Activated CD4-positive, alpha-beta T cell treated with anti-CD3 and anti-CD28 coated beads, Interleukin-2, amount 50 U/mL, for 4 hours (primary cell): ENCODE measurements at places on chromosomes 4 and X.
A peak's percentile ranks its signal among the peaks of the same experiment; 100 is the strongest.

GRCh38 chr4:48739560-48740019 lies 40.5 kb downstream of the FRYL start:
- DNase-seq = no peak

- DNase-seq = no peak
Measured at GRCh38 chrX:150767475-150768131, 74.4 kb downstream of the MTMR1 start.

GRCh38 chrX:10904220-10904619 lies 206.9 kb upstream of the HCCS start:
- DNase-seq = no peak

GRCh38 chr4:107710493-107711459 lies 9.3 kb downstream of the PAPSS1 start:
- no peak for DNase-seq

GRCh38 chr4:104365618-104366017 lies 129.1 kb downstream of the CXXC4 start:
- DNase-seq = no peak

GRCh38 chr4:26568446-26568994 lies 15.4 kb upstream of the TBC1D19 start:
- DNase-seq = no peak

DNA sequence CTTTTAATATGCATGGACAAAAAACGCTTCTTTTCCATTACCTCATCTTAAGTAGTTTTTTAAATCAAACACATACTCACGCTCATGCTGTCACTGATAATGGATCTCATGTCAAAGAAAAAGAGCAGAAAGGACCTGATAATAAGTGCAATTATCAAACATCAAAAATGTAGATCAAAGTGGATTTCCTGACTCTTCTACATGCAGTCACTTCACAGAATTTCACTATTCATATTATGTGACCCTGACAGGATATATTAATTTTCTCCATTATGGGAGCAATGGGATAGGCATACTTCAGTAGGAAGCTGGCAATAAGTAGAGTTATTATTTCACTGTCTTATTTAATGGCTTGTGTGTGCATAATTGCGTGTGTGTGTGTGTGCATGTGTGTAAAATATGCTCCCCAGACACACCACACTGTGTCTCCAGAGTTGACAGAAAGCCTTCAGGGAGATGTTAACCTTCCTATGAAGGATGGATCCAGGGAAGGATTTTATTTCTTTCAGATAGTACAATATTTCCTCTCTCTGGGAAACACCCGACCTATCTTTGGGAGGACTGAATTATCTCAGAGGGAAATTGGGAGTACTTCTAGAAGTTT lies 445.2 kb downstream of the SH2D1A start:
- no peak for DNase-seq

- DNase-seq = no peak
Measured at GRCh38 chr4:159150821-159151390, 48.0 kb downstream of the RAPGEF2 start.

- DNase-seq = no peak
Measured at GRCh38 chr4:45750721-45751120, 373.1 kb downstream of the GABRG1 start.

GRCh38 chrX:34764852-34765361 lies 107.8 kb upstream of the TMEM47 start:
- DNase-seq = no peak

DNA sequence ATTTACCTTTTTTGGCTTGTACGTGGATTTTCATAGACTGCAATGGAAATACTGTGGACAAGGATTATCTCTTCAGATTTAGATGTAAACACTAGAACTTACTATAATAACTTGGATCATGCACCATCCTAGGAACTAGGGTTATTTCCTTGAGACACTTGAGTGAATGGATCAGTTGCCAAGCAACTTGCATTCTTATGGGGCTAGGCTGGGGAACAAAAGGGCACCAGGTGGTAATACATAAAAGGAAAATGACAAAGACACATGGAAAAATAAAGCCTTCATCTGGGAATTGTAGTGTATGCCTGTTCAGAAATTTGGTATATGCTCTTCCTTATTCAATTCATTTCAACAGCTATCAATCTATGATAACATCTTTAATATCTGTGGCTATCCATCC lies 247.1 kb downstream of the SPRY1 start:
- DNase-seq = no peak

DNA sequence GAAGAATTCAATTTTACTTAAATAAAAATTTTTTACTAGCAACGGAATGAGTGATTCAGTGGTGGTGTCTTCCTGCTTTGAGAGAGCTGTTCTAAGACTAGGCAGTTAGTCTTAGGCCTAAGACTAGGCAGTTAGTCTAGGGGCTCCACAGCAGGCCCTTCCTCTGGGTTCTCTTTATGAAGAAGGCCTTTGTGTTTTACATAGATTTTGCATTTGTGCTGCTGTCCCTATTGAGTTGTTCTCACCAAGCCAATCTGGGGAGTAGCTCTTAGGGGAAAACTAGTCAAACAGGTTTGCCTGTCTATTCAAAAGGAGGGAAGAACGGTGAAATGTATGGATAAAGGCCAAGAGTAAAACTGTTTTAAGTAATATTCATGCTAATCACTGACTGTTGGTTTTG lies 7.6 kb downstream of the UGT8 start:
- DNase-seq = no peak

GRCh38 chrX:1389181-1389992 lies 2.5 kb downstream of the SLC25A6 start:
- no peak for DNase-seq

GRCh38 chr4:75048208-75048879 lies 115.4 kb downstream of the PARM1 start:
- DNase-seq = no peak

GRCh38 chrX:105126201-105126600 lies 94.3 kb downstream of the TEX13A start:
- no peak for DNase-seq

DNA sequence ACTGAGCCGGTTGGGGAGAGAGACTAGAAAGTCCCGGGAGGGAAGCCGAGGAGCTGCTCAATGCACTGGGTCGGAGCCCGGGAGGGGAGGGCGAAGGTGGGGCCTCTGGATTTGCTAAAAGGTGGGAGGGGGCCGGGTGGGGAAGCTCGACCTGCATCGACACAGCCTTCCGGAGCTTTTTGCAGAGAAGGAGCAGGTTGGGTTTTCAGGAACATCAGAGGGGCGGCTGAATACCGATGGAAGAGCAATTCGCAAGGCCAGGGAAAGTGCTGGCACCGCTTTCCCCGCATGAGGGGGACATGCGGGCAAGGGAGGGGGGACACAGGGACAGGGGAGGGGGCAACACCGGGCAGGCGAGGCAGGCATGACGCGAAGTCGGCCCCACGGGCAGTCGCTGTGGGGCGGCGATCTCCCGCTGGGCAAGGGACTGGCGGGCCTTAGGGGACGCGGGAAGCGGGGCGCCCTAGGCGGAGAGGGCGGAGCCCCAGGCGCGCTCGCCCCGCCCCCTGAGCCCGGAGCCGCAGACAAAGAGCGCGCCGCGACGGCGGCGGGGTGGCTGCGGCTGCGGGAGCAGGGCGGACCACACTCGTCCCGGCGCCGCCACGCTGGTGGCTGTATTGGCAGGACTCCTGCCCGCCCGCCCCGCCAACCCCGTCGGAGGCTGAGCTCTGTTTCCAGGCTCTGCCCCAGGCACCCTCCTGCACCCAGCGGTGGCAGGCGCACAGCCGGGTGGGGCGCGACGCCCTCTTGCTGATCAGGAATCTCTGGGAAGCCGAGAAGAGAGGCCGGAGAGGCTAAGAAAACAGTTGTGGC lies 11.6 kb downstream of the PDZD4 start:
- DNase-seq = peak; percentile 28

GRCh38 chrX:9343971-9344370 lies 120.9 kb upstream of the TBL1X start:
- no peak for DNase-seq
